ENCODE measurements at places on chromosomes 2 and 18. TPM values are rescaled to one million over a fixed set of nuclear protein-coding genes. Genes with fewer than 3 reads are reported as not detected.

The PDE11A gene
- not detected for polyA plus RNA-seq

The PCARE gene
- polyA plus RNA-seq: 0.22 TPM

The IL37 gene
- polyA plus RNA-seq: not detected

The ALK gene
- 0.49 TPM for polyA plus RNA-seq

The LIPG gene
- polyA plus RNA-seq: not detected

The GPR75 gene
- polyA plus RNA-seq: 1.5 TPM

The CXCR2 gene
- polyA plus RNA-seq: not detected

The CPLX4 gene
- 1.4 TPM for polyA plus RNA-seq

The MAP3K19 gene
- polyA plus RNA-seq: not detected

The UGT1A5 gene
- polyA plus RNA-seq: not detected

The IL1B gene
- not detected for polyA plus RNA-seq

The GKN2 gene
- polyA plus RNA-seq: not detected

The PPM1B gene
- 499 TPM for polyA plus RNA-seq

The REG3G gene
- not detected for polyA plus RNA-seq

The SERPINB4 gene
- not detected for polyA plus RNA-seq

The CCDC68 gene
- polyA plus RNA-seq: not detected

The KCNG3 gene
- 0.15 TPM for polyA plus RNA-seq

The FOSL2 gene
- 0.94 TPM for polyA plus RNA-seq

The SOS1 gene
- 27.7 TPM for polyA plus RNA-seq

The GREB1L gene
- polyA plus RNA-seq: 5.0 TPM

The OR6B2 gene
- polyA plus RNA-seq: not detected

The EIF4E2 gene
- 31.7 TPM for polyA plus RNA-seq

The GTF2A1L gene
- not detected for polyA plus RNA-seq

The LNPK gene
- 54.5 TPM for polyA plus RNA-seq

The CCDC138 gene
- polyA plus RNA-seq: 3.6 TPM

The HES6 gene
- 0.26 TPM for polyA plus RNA-seq

The PLB1 gene
- not detected for polyA plus RNA-seq

The SAG gene
- not detected for polyA plus RNA-seq

The VWA3B gene
- polyA plus RNA-seq: 0.04 TPM

The PAIP2B gene
- 1.2 TPM for polyA plus RNA-seq

The PLEKHH2 gene
- 19.2 TPM for polyA plus RNA-seq

The VSNL1 gene
- polyA plus RNA-seq: 442 TPM

The IL1F10 gene
- polyA plus RNA-seq: not detected

The LRP1B gene
- polyA plus RNA-seq: 25.5 TPM

The CCDC121 gene
- polyA plus RNA-seq: 2.7 TPM

The PARD3B gene
- polyA plus RNA-seq: 2.1 TPM

The SRD5A2 gene
- polyA plus RNA-seq: not detected

The IL36A gene
- polyA plus RNA-seq: not detected

The KIAA2012 gene
- 0.13 TPM for polyA plus RNA-seq

The TMEM163 gene
- 3.3 TPM for polyA plus RNA-seq

The POTEF gene
- polyA plus RNA-seq: not detected

The RPRM gene
- 0.27 TPM for polyA plus RNA-seq

The ALLC gene
- polyA plus RNA-seq: 0.78 TPM

The GPAT2 gene
- not detected for polyA plus RNA-seq

The CD8A gene
- 4.4 TPM for polyA plus RNA-seq

The MYO1B gene
- 8.6 TPM for polyA plus RNA-seq

The RAX gene
- not detected for polyA plus RNA-seq

The SLC9A4 gene
- polyA plus RNA-seq: 0.15 TPM

The RAB6C gene
- not detected for polyA plus RNA-seq

The SERPINB13 gene
- polyA plus RNA-seq: not detected

The RESP18 gene
- 6.5 TPM for polyA plus RNA-seq

The MERTK gene
- polyA plus RNA-seq: 1.1 TPM

The DPP10 gene
- 219 TPM for polyA plus RNA-seq

The IL1A gene
- not detected for polyA plus RNA-seq

The TRIM43 gene
- not detected for polyA plus RNA-seq

The TEX261 gene
- polyA plus RNA-seq: 15.1 TPM

The TMEM185B gene
- 6.7 TPM for polyA plus RNA-seq

Data from Purkinje cell (primary cell).